ENCODE measurements at places on chromosomes 6 and 20.

DNA sequence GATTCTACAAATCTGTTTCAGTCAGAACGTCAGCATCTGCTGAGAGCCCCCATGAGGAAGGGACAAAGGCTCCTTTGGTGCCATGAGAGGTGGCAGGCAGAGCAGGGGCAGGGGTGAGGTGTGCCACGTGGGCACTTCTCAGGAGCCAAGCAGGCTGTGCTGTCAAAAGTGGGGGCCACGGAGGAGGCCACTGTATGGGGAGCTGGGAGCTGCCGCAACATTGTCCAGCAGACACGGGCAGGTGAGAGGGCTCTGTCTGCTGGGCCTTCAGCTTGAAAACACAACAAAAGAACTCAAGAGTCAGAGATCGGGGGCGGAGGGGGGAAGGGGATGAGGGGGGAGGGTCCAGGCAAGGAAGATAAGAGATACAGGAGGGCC is 21.6 kb upstream of the FOXP4 start:
- DNase-seq: no peak

- no peak for DNase-seq
Observed at GRCh38 chr20:17758010-17758409, 58.2 kb downstream of the BANF2 start.

DNA sequence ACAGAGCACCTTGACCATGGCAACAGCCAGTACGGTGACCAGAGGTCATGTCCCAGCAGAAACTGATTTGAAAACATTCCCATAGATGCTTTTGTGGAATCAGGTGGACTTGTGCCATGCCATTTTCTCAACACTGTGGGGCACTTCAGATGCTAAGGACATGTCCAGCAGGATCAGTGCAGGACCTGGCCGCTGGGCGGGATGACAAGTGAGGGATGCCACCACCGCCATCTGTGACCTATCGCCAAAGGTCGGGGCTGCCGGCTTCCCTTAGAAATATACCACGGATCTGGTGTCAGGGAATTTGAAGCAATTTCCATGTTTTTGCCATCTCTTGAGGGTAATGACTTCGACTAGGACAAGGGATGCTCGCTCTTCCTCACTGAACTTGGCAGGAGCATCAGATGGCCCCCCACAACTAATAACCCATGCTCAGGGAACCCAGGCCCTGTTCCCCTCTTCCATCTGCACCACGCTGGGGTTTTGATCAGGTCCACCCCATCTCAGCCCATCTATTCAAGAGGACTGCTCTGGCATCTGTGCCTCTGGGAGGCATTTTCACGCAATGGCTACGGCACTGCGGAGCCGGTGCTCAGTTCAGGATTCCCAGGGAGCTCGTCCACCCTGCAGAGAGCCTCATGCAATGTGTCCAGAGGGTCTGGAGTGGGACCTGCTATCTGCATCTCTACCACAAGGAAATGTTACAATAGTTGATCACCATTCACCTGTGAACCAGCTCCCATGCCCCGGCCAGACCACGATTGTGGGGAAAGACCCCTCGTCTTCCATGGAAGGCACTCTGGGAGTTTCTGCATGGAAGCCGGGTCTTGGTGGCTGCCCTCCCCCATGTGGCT is 302.6 kb downstream of the TAF4 start:
- no peak for DNase-seq

DNA sequence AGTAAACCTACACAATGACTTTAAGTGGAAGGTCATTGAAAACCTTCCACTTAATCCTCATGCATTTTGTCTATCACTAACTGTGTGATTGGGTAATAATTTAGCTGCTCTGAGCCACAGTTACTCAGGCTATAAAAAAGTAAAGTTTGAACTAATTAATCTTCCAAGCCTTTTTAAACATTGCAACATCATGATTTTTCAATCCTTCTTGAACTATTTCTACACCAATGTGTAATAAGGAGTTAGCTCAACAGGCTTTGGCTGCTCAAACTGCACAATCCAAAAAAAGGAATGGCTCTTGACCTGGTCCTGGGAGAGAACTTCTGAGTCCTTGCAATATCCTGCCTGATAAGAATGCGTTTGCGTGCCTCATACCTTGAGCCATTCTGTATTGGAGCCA is 34.8 kb upstream of the FILIP1 start:
- no peak for DNase-seq

DNA sequence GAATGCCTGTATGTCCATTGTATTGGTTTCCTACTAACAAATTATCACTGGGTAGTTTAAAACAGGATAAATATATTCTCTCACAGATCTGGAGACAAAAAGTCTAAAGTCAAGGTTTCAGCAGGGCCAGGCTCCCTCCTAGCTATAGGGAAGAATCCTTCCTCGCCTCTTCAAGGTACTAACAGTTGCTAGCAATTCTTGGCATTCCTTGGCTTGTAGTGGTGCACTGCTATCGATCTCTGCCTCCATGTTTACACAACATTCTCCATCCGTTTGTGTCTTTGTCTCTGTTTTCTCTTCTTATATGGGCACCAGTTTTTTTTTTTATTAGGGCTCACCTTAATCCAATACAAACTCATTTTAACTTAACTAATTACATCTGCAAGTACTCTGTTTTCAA is 48.9 kb downstream of the OR2B6 start:
- no peak for DNase-seq

GRCh38 chr20:47455133-47456040 is 46.3 kb upstream of the NCOA3 start:
- DNase-seq: no peak
